NB4 (cell line): ENCODE measurements at places on chromosomes 3 and 15.

GRCh38 chr15:66941108-66941711 is 124.2 kb upstream of the SMAD3 start:
- no peak for DNase-seq

DNA sequence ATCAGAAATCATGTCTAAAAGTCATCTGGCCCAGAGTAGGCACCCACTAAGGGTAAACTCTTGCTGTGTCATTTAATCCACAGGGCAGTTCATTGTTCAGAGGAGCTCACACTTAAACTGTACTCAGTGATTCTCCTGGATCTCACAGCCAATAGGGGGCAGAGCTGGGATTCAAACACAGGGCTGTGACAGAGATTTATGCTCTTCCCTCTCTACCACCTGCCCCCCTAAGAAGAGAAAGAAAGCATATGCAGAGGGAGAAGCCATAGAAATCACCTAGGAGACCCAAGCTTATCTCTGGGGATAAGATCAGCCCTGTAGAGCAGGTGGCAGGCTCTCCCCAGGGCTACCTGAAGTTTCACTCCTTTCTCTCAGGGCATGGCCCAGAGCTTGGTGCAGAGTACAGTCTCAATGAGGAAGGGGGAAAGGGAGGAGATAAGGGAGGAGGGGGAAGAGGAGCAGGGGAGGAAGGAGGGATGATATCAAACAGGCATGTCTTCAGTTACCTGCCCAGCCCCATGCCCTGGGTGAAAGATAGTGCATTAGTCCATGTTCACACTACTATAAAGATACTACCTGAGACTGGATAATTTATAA is 51.8 kb upstream of the ADPGK start:
- DNase-seq: peak; percentile 25

DNA sequence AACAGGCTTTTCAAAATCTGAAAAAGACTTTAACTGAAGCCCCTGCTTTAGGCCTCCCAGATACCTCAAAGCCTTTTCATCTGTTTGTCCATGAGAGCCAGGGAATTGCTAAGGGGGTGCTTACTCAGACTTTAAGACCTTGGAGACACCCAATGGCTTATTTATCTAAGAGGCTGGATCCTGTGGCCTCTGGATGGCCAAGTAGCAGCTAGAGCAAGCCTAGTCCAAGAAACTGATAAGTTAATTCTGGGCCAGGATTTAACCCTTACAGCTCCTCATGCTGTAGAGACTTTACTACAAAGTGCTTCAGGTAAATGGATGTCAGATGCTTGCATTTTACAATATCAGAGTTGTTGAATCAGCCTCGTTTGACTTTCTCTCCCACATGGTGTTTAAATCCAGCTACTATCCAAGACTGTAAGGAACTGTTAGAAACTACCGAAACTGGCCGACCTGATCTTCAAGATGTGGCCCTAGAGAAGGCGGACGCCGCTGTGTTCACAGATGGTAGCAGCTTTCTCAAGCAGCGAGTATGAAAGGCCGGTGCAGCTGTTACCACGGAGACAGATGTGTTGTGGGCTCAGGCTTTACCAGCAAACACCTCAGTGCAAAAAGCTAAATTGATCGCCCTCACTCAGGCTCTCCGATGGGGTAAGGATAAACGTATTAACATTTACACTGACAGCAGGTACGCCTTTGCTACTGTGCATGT is 3.3 kb downstream of the DET1 start:
- DNase-seq: no peak

DNA sequence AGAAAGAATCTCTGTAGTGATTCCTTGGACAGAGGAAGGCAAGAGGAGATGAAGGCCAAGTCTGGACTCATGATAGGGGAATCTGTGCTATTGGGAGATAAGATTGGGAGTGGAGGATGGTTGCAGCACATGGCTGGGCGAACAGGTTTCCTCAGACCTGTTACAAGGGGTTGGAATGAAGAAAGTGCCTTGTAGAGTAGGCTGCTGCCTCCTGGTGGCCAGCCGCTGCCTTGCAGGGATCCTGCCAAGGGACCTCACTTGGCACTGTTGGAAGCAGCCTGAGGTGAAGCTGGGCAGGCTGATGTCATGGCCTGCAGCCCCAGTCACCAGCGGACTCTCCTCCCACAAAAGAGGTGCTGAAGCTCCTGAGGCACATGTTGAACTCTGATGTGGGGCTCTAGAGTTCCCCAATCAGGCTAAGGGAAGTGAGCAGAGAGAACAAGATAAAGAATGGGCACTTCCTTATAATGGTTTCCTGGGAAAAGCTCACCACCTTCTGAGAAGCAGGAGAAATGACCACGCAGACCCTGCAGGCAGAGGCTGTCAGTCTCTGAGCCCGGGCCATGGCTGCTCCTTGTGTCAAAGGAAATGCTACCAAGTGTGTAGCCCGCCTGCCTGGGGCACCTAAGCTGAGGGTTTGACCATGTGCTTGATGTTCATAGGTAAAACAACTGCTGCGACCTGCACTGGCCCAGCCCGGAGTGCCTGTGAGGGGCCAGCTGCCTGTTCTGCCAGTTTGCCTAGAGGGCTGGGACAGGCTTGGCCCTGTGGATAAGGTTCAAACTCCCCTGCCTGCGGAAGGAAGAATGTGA is 1.6 kb upstream of the TEX264 start:
- DNase-seq: peak; percentile 88

- no peak for DNase-seq
Observed at GRCh38 chr3:165193366-165194254, 2.6 kb downstream of the SLITRK3 start.

- DNase-seq: peak; percentile 73
Observed at GRCh38 chr3:126982126-126982470, 817 bp upstream of the PLXNA1 start.

- DNase-seq: peak; percentile 49
Observed at GRCh38 chr15:42184296-42184695, 23.8 kb downstream of the VPS39 start.

DNA sequence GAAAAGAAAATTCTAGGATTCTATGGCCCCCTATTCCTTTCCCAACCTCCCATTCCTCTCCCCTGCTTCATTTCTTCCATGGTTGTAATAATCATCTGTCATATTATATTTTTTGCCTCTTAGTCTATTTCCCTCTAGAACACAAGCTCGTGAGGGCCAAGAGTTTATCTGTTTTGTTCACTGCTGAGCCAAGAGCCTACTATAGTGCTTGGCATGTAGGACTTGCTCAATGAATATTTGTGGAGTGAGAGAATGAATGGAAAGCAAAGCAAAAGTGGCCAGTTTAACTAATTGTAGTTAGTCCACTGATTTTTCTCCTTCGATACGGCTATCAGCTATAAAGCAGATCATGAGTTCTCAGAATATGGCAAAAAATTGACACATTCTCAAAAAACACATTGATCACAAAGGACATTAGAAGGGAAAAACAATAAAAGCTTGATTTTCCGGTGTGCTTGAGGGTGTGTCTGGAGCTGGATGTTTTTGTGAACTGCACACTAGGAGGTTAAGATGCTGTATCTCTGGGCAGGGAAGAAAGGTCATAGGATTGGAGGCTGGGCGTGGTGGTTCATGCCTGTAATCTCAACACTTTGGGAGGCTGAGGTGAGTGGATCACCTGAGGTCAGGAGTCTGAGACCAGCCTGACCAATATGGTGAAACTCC is 25.0 kb upstream of the CTSH start:
- DNase-seq: no peak

GRCh38 chr3:120410541-120410940 is 40.3 kb downstream of the FSTL1 start:
- no peak for DNase-seq

DNA sequence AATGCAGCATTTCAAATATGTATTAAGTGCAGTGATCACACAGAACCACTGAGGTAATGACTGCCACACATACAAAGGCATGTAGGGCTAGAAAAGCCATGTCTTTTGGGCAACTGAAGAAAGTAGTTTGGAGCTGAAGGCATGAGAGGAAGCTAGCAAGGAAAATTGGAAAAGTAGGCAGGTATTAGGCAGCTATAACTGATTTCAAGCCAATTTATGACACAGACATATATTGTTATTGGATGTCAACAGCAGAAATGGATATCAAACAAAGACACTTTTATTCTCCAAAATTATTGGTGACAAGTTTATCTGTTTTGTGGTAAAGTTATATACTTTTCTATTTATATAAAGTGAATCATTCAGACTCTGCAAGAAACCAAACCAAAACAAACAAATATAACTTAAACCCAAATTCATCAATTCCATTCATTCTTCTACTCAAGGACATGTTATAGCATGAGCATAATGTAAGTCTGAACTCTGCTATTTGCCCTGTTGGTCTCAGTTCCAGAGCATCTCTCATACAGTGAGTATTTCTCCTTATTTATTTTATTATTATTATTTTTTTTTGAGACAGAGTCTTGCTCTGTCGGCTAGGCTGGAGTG is 307.4 kb upstream of the COL8A1 start:
- no peak for DNase-seq

- DNase-seq: no peak
Observed at GRCh38 chr3:108946292-108947285, 7.1 kb downstream of the GUCA1C start.

DNA sequence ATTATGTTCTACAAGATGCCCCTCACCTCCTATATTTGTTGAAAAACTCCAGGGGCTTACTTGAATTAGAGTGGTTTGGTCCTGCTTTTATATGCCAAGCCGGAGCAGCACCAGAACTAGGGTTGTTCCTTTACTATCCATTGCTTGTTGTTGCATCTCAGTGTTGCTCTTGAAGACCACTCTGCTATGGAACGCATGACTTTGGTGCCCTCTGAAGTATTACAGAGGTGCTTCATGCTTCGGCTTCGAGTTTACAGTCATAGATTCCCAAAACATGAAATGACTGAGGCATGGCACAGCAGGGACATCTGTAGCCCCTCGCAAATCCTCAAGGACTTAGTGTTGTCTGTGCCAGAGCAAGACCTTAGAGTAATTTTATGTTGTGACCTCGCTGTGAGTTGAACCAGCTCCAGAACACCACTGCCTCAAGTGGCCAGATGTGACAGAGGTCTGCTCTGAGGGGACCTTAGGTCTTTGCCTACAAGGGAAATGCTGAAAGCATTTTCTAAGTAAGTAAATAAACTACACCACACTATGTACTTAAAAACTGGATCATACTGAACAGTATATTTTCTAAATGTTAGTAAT is 67.2 kb upstream of the SIAH2 start:
- DNase-seq: peak; percentile 33

DNA sequence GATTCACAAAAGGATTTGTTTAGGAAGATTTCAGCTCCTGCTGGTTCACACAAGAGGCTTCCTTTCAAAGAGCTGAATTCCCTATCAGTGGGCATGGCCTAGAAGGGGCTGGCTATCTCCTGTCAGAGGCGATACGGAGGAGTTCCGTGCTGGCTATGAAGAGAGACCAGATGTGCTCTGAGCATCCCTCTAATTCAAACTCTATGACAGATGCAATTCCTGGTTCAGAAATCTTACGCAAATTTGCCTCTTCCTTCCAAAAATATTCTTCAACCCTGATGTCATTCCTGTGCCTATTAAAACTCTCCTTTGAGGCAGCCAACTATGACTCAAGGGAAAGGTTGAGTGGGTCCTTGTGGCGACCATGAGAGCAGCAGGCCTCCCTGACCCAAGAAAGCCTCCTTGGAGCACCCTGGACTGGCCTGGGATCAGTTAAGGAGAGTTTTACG is 139.3 kb upstream of the HES1 start:
- DNase-seq: no peak

GRCh38 chr3:115581362-115582135 is 41.8 kb upstream of the GAP43 start:
- no peak for DNase-seq

GRCh38 chr15:66797921-66798320 is 95.9 kb downstream of the SMAD6 start:
- DNase-seq: no peak

GRCh38 chr15:51129535-51130188 is 35.0 kb upstream of the TNFAIP8L3 start:
- no peak for DNase-seq

GRCh38 chr3:73604451-73604850 is 20.3 kb downstream of the PDZRN3 start:
- no peak for DNase-seq

GRCh38 chr3:1346386-1346785 is 253.6 kb downstream of the CNTN6 start:
- no peak for DNase-seq

DNA sequence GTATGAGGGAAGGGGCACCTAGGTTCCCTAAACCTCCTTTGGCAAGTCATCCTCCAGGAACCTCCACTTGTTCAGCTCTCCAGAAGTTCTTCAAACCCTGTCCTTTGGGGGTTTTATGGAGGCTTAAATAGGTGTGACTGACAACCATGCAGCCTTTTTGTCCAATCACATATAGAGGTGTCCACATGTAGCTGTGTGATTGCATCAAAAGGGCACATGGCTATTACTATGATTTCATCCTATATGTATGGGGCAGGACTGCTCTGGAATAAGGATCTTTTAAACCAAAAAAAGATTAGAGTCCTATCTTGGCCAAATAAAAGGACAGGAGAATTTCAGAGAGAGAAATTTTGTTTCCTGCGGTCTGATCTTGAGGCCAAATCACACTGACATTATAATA is 453.2 kb upstream of the EPHA6 start:
- DNase-seq: no peak

- DNase-seq: no peak
Observed at GRCh38 chr3:16200411-16200810, 25.9 kb downstream of the GALNT15 start.

- DNase-seq: peak; percentile 12
Observed at GRCh38 chr3:160928183-160928726, 172.2 kb downstream of the PPM1L start.

GRCh38 chr3:179247289-179248015 is 3.5 kb downstream of the KCNMB3 start:
- DNase-seq: no peak

GRCh38 chr15:40392986-40393948 is 10.7 kb downstream of the KNSTRN start:
- no peak for DNase-seq

- peak; percentile 6 for DNase-seq
Observed at GRCh38 chr3:146594843-146595482, 10.2 kb downstream of the PLSCR5 start.

GRCh38 chr3:62672270-62672987 is 202.8 kb downstream of the CADPS start:
- no peak for DNase-seq

DNA sequence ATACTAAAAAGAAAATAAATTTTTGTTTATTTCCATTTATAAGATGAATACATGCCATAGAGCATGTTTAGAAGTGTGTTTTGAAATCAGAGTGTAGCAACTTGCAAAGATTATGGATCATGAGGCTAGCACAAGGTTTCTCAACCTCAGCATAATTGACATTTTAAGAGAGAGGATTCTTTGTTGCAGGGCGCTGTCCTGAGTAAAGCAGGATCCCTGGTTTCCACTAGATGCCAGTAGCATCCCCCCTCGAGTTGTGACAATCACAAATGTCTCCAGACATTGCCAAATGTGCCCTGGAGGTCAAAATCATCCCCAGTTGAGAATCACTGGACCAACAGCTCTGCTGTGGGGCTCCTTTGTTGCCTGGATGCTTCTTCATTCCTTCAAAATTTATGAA is 128.5 kb upstream of the RBMS3 start:
- no peak for DNase-seq

DNA sequence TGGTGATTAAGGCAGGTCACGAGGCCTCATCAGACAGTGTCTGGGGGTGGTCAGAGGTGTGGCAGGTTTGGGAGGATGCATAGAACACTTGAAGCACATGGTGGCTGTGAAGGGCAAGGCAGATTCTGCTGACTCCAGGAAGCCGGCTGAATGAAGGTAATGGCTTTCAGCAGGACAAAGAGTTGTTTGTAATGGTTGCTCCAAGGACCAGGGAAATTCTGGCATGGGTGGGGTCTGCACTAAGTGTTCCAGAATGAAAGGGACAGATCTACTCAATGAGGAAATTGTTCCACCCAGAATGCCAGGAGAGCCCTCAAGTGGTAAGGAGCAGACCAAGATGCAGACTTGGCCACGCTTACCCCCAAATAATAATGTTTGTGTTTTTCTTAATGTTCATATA is 70.7 kb upstream of the ACAD9 start:
- DNase-seq: no peak

GRCh38 chr3:12294885-12295580 is 6.2 kb downstream of the PPARG start:
- DNase-seq: no peak
